ENCODE measurements at places on chromosomes 11 and 22. TPM values are rescaled to one million over a fixed set of nuclear protein-coding genes. Genes with fewer than 3 reads are reported as not detected.

YPEL4 gene
- total RNA-seq: 0.43 TPM

DNA sequence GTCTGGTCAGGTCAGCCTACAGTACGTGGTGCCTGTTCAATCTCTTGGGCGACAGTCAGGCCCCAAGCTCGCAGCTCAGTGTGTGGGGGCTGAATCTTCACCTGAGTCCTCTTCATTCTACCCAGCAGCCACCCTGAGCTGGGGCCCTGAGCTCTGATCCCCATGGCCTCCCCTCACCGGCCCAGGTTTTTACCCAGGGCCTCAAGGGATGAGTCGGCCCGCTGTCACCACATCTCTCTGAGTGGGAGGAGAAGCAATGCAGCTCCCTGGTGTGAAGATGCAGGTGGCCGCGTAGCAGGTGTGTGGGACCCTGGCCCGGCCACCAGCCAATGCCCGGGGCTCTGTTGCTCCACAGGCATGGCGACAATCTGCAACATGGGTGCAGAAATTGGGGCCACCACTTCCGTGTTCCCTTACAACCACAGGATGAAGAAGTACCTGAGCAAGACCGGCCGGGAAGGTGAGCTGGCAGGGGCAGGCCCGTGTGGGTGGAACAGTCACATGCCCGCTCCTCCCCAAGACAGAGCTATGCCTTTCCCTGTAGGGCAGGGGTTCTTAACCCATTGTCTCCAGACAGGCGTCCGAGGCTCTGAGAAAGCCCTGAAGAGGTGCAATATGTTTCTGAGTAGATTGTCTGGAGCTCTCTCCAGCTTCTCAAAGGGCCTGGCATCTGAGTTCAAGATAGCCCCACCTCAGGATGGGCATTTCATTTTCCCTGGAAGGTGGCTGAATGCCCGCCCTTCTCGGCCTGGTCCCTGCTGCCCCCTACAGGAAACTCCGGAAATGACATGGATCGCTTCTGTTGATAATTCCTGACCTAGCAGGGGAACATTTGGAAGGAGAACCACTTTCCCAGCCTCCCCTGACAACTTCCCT lies 26.9 kb downstream of the POLR3H start:
- peak; percentile 55 for DNase-seq

GRCh38 chr11:10051868-10052586 lies 242.0 kb downstream of the SBF2 start:
- DNase-seq: no peak

DNA sequence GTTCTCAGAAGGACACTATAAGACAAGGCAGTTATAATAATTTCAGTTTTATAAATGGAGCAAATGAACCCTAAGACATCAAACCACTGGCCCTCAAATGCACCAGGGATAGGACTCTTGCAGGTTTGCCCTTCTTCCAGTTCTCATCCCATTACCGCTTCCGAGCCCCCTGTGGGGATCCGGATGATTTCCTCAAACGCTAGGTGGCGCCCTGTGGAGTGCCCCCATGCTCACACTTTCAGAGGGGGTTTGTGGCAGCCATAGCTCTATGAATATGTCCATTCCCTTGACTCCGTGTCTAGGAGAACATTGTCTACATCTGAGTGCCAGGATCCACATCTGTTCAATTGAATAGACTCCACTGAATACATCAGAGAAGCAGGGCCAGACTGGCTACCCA lies 816.3 kb downstream of the NTM start:
- no peak for DNase-seq

DNA sequence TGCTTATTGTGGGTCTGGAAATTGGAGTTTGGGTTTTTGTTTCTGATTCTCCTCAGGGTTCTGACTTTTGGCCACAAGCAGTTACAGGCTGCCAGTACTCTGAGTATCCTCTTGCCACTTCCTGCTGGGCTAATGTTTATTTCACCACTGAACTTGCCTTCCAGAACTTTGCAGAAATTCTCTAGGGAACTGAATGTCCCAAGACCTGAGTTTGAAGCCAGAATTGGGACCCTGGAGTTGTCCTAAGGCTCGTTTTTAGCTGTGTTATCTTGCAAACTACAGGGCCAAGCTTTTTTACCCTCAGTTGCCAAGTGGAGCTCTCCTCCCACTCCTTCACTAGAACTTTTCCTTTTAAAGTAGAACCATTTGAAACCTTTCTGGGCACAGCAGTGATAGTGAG lies 89.9 kb downstream of the FAT3 start:
- no peak for DNase-seq

DNA sequence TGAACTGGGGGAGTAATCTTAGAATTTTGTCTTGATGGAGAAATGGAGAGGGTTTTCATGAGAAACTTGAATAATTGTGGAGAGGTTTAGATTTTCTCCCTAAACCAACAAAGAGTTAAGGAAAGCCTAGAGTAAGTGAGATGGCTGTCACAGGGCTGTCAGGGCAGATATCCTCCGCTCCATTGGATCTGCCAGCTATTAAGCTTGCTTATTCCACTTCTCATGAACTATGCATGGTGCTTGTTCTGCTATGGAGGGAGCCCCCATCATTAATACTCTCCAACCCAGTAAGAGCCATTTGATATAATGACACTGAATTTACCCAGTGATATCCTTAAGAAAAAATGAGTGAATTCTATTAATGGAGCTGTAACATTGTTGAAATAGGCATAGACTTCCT lies 342.8 kb upstream of the MTNR1B start:
- DNase-seq: no peak

- no peak for DNase-seq
Observed at GRCh38 chr22:25223269-25223850, 3.9 kb downstream of the CRYBB2 start.

DNA sequence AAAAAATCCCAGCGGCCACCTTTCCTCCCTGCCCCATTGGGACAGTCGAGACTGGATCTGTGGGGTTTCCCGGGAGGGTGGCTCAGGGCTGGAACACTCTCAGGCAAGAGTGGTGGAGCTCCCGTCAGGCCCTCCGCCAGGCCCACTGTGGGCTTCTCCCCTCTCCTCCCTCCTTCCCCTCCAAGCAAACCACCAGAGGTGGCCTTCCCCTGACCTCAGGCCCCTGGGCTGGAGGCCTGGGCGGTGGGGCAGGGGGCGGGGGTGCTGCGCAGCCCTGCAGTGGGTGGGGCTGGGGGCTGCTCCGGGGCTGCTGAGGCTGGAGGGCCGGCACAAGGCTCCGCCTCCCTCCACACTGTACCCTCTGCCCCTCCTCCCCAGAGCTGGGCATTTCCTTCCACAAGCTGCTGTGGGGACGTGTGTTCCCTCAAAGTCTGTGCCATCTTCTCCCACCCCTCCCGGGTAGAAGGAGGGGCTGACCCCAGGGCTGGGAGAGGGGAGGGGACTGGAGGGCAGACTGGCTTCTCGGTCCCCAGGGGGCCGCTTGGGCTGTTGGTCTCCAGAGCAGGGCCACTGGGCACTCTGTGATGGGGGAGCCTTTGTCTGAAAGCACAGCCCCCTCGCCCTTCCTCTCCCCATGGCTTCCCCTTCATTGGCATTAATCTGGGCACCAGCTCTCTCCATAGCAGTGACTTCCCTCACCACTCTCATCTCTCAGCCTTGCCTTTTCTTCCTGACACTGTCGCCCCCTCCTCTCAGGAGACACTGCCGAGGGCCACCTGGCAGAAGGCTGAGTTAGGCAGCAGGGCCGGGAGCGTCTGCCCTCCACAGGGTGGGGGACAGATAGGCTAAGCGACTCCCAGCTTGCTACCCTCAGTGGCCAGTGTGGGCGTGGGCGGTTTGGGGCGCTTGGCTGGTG lies 7.1 kb downstream of the RCOR2 start:
- DNase-seq: no peak

DNA sequence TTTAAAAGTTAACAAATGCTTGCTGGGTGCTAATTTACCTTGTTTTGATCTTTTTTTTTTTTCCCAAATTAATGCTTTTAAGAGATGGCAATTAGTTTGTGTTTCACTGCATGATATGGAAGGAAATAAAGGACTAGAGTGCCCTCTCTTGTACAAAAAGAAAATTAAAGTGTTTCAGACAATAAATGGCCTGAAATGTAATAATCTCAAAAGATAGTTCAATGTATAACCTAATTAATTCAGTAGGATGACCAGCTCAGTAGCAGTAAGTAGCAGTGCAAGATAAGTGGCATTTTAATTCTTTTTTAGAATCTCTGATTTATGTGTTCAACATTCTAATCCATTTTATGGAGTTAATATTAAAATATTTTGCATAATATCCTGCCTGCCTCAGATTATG lies 39.9 kb upstream of the MYO18B start:
- DNase-seq: no peak

DNA sequence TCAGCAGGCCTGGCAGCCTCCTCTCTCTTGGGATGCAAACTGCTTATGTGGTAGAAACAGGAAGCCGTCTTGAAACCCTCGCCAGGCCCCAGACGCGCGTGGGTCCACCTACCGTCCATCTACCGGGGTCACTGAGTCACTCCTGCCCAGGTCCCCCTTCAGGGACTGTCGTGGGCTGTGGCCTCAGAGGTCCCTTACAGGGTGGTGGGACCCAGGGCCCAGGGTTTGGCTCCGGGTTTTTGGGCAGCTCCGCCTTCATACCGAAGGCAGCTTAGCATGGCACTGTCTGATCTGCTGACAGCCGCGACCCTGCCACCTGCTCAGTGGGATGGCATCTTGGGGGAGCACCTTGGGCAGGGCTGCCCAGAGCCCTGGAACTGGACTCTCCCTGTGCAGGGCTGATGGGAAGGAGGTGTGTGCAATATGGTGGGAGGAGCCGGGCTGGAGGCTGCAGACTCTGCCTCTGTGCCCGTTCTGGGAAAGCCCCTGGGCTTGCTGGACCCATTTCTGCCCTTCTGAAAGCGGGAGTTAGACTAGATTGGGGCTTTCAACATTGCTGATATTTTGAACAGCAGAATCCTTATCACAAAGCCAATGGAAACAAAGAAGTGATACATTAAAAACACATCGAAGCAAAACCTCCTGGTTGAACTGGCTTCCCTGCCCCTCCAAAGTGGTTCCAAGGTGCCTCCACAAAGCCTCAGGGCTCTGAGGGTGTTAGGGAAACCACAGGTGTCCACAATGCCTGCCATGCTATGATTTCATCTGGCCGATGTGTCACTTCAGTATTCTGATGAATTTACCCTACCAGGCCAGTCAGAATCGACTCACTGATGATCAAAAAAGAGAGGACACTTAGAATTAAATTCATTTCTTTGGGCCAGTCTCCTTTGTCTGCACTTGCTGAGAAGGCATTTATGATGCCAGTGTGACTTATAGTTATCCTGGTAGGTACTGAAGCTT lies 316.5 kb downstream of the KIRREL3 start:
- DNase-seq: no peak

KRTAP5-1 gene
- not detected for total RNA-seq

DNA sequence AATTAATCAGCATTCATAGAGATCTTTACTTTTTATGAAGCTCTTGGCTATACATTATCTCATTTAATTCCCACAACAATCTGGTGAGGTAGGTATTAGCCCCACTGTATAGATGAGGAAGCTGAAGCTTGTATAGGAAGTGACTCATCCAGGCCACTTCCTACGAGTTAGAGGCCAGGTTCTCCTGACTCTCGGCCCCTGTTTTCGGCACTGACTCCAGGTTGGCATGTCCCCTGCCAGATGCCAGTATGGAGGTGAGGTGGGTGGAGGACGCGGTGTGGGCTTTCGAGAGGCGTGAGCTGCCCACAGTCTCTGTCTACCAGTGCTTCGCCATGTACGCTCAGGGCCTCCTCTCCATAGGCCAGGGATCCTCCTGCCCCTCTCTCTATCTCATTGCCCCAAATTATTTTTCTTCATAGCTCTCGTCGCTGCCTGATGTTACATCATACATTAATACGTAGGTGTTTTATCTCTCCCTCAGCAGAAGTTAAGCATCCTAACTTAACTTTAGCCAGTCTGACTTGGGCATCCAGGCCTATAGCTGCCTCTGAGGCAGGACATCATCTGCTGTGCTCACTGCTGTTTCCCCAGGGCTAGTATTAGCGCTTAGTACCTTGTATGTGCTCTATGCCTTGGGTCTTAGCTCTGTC lies 9.0 kb downstream of the DGAT2 start:
- DNase-seq: no peak

Measured in activated CD8-positive, alpha-beta T cell treated with anti-CD3 and anti-CD28 coated beads for 36 hours (primary cell).